ENCODE measurements at places on chromosomes 12 and 14.
A peak's percentile ranks its signal among the peaks of the same experiment; 100 is the strongest.

- no peak for DNase-seq
Observed at GRCh38 chr14:102461490-102462338, 47.9 kb downstream of the ANKRD9 start.

DNA sequence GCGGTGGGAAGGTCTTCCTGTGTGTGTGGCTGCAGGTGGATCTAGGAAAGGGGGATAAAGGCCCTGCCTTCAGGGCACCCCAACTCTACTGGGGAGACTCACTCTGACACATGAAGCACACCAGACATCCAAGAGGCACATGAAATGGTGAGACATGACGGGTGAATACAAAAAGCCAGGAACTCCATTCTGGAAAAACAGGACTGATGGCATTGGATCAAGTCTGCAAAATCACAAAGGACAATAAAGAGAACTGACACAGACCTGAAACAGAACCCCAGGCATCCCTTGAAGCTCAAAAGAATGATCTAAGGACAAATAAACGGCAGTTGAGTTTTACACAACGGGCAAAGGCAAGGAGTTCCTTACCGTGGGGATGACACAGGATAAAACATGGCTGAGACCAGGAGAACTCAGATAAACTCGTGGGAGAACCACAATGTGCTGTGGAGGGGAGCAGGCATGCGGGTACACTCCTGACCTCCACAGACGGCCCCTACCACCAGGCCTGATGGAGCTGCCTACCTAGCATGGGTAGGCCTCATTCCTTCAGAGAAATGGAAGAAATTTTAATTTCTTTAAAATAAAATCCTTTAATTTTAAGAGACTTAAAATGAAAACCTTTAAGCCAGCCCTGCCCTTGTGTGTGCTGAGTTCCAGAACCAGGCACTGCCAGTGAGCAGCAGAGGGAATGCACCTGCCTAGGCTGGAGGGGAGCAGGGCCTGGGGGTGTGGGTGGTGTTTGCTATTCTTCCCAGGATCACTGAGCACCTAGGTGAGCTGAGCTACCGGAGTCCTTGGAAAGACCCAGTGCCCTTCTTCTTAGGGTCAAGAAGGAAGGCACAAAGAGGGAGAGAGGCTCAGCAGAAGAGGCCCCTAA lies 100.1 kb downstream of the SINHCAF start:
- DNase-seq: no peak

- no peak for DNase-seq
Observed at GRCh38 chr14:24556756-24557155, 19.3 kb downstream of the CTSG start.

- DNase-seq: peak; percentile 26
Observed at GRCh38 chr14:21868442-21869046, 194.9 kb upstream of the OR4E1 start.

GRCh38 chr12:65675141-65675621 lies 149.1 kb upstream of the HMGA2 start:
- no peak for DNase-seq

DNA sequence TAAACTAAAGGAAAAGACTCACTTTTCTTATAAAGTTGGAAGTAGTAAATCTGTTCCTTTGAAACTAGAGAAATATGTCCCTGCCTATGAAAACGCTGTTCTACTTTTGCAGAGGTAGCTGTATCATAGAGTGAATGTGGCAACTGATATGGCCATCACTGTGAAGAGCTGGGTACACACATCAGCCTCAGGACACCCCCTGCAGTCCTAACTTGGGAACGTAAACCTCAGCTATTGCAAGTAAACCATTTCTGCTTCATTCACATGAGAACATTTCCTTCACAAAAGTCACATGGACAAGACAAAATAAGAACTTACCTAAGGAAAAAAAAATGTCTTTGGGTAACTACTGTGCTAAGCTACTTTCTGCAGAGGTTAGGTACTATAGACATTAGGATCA lies 233.3 kb upstream of the PPFIA2 start:
- DNase-seq: no peak

DNA sequence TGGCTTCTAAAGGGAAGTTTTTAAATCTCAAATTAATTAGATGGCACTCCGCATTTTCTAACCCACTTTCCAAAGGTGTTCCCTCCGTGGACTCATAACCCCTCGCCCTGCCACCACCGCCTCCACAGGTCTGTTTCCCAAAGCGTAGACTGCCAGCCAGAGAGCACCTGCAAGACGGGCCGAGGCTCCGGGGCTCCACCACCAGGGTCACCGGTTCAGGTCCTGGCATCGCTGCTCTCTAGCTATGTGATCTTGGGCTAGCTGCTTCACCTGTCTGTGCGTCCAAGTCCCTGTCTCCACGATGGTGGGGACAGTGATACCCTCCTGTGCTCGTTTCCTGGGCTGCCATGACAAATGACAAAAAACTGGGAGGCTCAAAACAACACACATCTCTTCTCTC lies 11.5 kb downstream of the RIMBP2 start:
- DNase-seq: no peak

GRCh38 chr12:119589097-119589496 lies 4.5 kb upstream of the TMEM233 start:
- no peak for DNase-seq

DNA sequence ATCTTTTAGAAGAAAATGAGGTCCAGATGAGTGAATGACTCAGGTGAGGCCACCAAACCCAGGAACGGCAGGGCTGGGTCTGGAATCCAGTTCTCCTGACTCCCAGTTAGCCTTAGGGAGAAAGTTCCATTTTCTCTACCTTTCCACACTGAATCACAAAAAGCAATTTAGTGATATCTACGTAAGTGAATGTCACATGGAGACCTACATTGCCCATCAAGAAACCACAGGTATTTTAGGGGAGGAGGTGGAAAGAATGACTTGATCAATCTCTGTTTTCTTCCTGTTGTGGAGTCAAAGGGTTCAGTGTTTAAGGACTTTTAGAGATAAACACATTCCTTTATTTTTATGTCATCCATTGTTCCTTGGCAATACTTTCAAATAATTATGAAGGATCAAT lies 106.9 kb upstream of the PTPRB start:
- no peak for DNase-seq

- DNase-seq: no peak
Observed at GRCh38 chr12:106145539-106146447, 7.0 kb upstream of the NUAK1 start.

- no peak for DNase-seq
Observed at GRCh38 chr12:111393700-111394300, 11.9 kb upstream of the SH2B3 start.

DNA sequence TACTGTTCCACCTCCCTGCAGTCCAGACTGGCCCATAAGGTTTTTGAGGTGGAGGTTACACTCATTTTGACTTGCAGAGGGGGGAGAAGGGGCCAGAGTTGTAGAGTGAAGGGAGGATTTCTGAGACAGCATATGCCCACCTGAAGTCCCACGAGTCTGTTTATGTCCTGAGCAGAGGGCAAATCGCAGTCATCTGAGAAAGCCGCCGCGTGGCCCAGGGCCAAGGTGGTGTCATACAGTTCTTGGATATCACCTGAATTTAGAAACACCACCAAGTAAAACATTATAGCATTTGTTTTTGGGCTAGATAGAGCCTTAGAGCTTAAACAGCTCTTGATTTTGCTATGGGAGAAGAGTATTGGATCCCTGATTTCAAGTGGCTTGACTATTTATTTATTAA lies 30.9 kb downstream of the TDG start:
- no peak for DNase-seq

GRCh38 chr12:5944688-5945070 lies 380 bp downstream of the ANO2 start:
- no peak for DNase-seq

DNA sequence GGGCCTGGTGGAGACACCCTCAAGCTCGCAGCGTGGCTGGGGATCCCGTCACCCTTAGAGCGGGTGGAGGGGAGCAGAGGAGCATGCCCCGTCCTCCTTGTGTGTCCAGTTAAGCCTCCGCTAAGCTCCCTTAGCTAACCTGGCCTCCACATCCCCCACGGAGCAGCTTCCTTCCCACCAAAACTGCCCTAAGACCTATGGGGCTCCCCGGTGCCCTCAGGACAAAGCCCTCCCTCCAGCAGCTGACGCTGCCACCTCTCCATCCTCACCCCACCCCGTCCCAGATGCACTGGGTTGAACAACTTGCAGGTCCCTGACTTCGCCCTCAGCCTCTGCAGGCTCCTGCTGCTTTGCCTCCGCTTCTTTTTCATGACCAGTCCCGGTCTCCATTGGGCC lies 4.0 kb downstream of the AHNAK2 start:
- DNase-seq: no peak

DNA sequence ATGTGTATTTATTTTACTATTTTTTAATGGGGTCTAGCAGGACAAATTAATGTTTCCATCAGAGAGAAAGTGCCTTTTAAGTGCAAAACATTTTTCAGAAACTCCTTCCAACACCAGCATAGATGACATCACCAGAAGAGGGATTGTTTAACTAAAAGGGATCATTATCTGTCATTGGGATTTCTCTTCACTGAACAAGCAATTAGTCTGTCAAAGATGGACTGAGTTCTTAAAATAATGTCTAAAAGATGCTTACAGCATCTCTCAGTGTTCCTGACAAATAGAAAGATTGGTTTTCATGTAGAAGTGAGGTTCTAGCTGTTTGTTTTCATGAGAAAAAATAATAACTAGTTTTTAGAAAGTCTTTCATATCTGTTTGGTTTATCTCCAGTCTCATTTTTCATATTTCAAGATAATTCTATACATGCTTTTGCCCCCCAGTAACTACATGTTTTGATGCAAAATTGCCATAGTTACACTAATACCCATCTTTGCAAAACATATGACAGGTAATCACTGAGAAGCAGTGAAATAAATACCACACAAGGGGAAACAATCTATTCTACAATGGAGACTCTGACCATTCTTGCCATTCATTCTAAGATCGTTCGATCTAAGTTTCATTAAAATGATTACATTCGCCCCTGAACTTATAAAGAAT lies 850.3 kb downstream of the GALC start:
- no peak for DNase-seq

- DNase-seq: no peak
Observed at GRCh38 chr12:2895051-2895451, 4.4 kb downstream of the TULP3 start.

GRCh38 chr14:89616852-89617341 lies 199.9 kb upstream of the FOXN3 start:
- peak; percentile 44 for DNase-seq

DNA sequence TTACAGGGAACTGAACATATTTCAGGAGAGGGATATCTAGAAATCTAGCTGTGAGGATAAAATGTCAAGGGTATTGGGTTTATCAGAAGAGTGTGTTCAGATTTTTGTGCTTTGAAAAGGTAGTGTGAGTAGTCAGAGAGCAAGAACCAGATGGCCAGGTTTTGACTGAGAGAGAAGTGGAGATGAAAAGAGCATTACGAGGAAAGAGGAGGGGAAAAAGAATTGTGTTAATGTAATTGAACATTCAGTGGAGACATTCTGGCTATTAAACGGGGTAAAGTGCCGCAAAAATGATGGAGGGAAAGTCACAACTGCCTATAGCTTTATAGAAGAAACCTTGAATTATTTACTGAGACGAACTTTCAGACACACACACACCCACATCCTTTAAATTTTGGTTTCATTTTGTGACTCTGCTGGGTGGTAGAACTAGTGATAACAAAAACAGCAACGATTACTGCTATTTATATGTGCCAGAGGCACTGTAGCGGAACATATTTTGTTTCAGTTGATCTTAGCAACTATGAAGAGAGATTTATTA lies 213.6 kb downstream of the ERC1 start:
- DNase-seq: peak; percentile 14

- no peak for DNase-seq
Observed at GRCh38 chr12:112848972-112849371, 57.4 kb downstream of the RPH3A start.

DNA sequence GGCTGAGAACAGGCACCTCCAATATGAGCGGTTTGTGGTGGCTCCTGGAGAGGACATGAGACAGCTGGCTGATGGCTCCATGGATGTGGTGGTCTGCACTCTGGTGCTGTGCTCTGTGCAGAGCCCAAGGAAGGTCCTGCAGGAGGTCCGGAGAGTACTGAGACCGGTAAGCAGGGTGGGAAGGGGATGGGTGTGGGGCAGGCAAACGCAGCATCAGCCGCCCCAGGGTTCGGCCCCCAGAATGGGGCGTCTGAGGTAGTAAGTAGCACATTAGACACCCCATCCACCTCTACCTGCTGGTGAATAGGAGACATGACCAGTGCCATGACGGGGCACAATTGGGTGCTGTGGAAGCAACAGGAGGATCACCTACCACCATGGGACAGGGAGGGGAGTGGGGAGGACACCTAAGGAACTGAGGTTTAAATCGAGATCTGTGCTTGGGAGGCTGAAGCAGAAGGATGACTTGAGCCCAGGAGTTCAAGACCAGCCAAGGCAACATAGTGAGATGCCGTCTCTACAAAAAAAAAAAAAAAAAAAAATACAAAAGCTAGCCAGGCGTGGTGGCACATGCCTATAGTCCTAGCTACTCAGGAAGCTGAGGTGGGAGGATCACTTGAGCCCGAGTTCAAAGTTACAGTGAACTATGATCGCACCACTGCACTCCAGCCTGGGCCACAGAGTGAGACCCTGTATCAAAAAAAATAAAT lies 25.5 kb downstream of the ITGA7 start:
- no peak for DNase-seq

GRCh38 chr12:55720894-55721444 lies 776 bp downstream of the RDH5 start:
- DNase-seq: no peak

DNA sequence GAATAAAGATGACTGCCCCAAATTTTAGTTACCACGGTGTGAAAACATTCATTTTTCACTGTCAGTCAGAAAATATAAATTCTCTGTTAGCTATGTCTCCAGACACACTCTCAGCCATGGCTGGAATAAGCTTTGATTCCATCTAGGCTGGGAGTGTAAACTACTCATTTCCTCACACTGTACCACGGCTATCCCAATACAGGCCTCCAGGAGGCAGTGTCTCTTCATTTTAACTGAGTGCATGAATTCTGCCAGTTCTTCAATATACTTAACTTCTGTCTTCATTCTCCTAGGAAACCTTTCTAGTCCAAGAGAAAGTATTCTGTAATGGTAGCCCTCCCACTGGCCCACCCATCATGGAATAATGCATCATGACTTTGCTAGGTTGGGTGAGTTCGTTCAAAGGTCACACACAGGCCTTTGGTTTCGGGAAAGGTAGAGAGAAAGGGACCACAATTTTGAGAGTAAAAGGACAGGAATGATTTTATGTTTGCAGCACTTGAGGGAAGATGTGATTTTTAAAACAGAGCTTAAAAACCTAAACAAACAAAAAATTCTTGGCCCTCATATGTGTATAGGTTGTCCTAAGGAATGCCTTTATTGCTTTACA lies 381.1 kb downstream of the SEC23A start:
- DNase-seq: peak; percentile 14

GRCh38 chr14:37595809-37596621 lies 586 bp downstream of the TTC6 start:
- DNase-seq: no peak

GRCh38 chr14:99575043-99576023 lies 28.7 kb downstream of the CCDC85C start:
- no peak for DNase-seq

GRCh38 chr12:132514216-132514820 lies 24.4 kb downstream of the FBRSL1 start:
- no peak for DNase-seq

DNA sequence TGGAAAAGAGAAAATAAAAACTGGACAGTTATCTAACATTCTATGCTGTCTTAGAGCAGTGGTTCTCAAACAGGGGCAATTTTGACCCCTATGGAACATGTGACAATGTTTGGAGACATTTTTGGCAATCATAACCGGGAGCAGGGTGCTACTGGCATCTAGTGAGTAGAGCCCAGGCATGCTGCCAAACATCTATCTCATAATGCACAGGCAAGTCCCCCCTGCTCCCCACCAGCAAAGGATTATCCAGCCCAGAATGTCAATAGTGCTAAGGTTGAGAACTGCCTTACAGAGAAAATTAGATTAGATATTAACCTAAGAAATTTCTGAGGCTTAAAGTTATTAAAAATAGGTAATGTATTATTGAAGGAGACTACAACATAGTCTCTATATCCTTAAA lies 22.9 kb upstream of the CATSPERB start:
- no peak for DNase-seq
